Dorsolateral prefrontal cortex (tissue), 122 donors: ENCODE measurements at places on chromosomes 3 and 15. TPM values are rescaled to one million over a fixed set of nuclear protein-coding genes. Genes with fewer than 3 reads are reported as not detected.

The SRGAP3 gene
- total RNA-seq, result 123 TPM

The SYNM gene
- 98.0 TPM for total RNA-seq

The ITIH1 gene
- total RNA-seq, result not detected

The VGLL3 gene
- 0.35 TPM for total RNA-seq

The GRK7 gene
- total RNA-seq, result not detected

The CCDC54 gene
- total RNA-seq, result 1.2 TPM

The RRP9 gene
- 15.3 TPM for total RNA-seq

The SCAANT1 gene
- not detected for total RNA-seq

The ZBTB11 gene
- 34.2 TPM for total RNA-seq

The SIDT1 gene
- 47.3 TPM for total RNA-seq

The NR1I2 gene
- total RNA-seq, result 0.77 TPM

The MYD88 gene
- total RNA-seq, result 8.8 TPM

The NDUFB5 gene
- 105 TPM for total RNA-seq

The GRM2 gene
- total RNA-seq, result 21.1 TPM

The LAMB2 gene
- 97.5 TPM for total RNA-seq

The IQCB1 gene
- total RNA-seq, result 22.8 TPM

The GOLGA6D gene
- not detected for total RNA-seq

The LSMEM2 gene
- 0.66 TPM for total RNA-seq

The CHRM5 gene
- 7.7 TPM for total RNA-seq

The CCK gene
- total RNA-seq, result 379 TPM

The EBLN2 gene
- total RNA-seq, result 3.3 TPM

The NSMCE3 gene
- total RNA-seq, result 8.3 TPM

The ACTR8 gene
- total RNA-seq, result 44.8 TPM

The BSN gene
- total RNA-seq, result 145 TPM

The APOD gene
- 422 TPM for total RNA-seq

The MYO1E gene
- total RNA-seq, result 52.0 TPM

The AP3B2 gene
- 161 TPM for total RNA-seq

The GMNC gene
- 0.20 TPM for total RNA-seq

The EIF2B5 gene
- total RNA-seq, result 48.8 TPM

The RASL12 gene
- total RNA-seq, result 6.8 TPM

The ABHD6 gene
- total RNA-seq, result 59.4 TPM

The SLC51A gene
- total RNA-seq, result not detected

The HRG gene
- total RNA-seq, result not detected

The EPHB1 gene
- total RNA-seq, result 17.6 TPM

The HEXA gene
- 101 TPM for total RNA-seq

The LRRC34 gene
- 8.5 TPM for total RNA-seq

The ULK3 gene
- 104 TPM for total RNA-seq

The KCNH8 gene
- total RNA-seq, result 17.2 TPM

The GP9 gene
- not detected for total RNA-seq

The GPR156 gene
- 1.1 TPM for total RNA-seq

The CSTA gene
- not detected for total RNA-seq

The GPR87 gene
- not detected for total RNA-seq

The GPR149 gene
- 0.69 TPM for total RNA-seq

The SH2D7 gene
- total RNA-seq, result not detected

The B3GNT5 gene
- 3.2 TPM for total RNA-seq

The ALDH1A3 gene
- 6.4 TPM for total RNA-seq

The CA12 gene
- 1.3 TPM for total RNA-seq

The BCL2A1 gene
- total RNA-seq, result 0.96 TPM

The HAPLN3 gene
- 2.1 TPM for total RNA-seq

The EIF3J gene
- 60.6 TPM for total RNA-seq

The TERC gene
- not detected for total RNA-seq

The SNURF gene
- total RNA-seq, result 90.0 TPM

The C3orf80 gene
- total RNA-seq, result 22.1 TPM

The RGMA gene
- total RNA-seq, result 51.3 TPM

The GABRR3 gene
- total RNA-seq, result not detected

The FOXL2NB gene
- 1.4 TPM for total RNA-seq
